ENCODE measurements at places on chromosomes 4 and X.

DNA sequence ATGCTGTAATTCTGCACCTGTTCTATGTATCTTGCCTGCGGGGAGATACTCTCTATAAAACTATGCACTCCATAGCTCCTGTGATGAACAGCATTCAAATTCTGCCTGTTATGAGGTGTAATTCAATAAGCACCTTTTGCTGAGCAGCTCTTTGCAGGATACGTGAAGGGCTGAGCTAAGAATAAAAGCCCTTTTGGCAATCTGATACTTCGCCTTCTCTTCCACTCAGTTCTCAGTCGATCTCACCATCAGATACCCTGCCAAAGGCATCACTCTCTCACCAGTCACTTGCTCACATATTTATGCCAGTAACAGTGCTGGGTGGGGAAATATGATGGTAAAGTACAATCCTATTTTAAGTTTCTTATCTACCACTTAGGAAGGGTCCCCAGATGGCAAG, 67.2 kb downstream of the RPS3A start:
- DNase-seq, result no peak

DNA sequence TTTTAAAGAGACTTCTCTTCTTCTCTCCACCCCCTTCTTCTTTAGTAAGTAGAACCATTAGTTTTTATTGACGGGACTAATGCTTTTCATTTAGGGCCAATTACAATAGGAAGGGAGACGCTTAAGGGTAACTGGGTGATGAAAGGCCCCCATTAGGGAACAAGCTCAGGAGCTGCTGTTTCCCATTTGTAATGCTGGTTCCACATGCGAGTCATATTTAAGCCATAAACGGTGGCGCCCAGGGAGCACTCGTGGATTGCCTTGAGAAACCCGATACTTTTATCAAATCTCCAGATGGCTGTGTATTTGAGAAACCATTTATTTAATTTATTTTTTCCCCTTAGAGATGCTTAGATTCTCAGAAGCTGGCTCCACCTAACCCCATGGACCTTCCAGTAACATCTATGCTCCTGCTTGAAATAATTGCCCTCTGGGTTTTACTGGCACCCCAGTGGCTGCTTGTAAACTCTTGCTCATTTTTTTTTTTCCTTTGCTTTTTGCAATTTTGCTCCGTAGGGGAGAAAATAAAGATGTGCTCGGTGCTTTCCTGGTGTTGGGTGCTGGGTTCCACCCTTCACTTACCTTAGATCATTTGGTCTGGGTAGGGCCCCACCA, 124.2 kb upstream of the MSX1 start:
- peak; percentile 46 for DNase-seq

DNA sequence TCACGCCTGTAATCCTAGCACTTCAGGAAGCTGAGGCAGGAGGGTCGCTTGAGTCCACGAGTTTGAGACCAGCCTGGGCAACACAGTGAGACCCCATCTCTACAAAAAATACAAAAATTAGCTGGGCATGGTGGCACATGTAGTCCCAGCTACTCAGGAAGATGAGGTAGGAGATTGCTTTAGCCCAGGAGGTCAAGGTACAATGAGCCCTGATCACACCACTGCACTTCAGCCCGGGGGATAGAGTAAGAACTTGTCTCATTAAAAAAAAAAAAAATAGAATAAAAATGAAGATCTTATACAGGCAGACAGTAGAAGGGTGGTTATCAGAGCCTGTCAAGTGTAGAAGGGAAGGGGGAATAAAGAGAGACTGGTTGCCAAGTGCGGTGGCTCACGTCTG, 116.9 kb downstream of the PDS5A start:
- DNase-seq, result no peak

DNA sequence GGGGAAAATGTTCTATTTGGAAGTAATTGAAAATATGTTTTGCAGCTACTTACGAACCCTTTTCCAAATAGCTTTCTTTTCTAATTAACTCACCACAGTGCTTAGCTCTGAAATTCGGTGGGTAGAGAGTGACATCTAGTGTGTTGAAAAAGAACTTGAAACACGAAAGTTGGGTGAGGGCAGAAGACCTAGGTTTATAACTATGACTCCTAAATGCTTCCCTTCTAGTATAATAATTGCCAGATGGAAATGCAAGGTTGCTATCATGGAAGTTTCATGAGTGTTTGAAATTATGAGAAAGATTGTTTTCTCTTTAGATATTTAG, 77.3 kb upstream of the NOCT start:
- DNase-seq, result peak; percentile 10

DNA sequence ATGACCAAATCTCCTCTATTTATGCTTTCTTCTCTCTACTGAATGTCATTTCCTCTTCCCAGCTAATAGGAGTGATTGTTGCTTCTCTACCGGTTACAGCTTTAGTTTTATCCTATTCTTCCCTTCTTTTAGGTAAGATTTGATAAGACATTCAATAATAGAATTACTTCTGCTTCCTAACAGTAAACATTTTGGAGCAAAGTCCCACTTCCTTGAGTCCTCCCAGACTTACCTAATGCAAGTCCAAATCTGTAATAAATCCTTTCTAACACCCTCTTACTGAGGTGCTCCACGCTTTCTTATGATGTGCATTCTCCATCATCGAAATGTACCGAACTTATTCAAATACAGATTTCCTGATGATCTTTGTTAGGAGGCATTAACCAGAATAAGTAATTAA, 79.2 kb upstream of the GPM6A start:
- no peak for DNase-seq

DNA sequence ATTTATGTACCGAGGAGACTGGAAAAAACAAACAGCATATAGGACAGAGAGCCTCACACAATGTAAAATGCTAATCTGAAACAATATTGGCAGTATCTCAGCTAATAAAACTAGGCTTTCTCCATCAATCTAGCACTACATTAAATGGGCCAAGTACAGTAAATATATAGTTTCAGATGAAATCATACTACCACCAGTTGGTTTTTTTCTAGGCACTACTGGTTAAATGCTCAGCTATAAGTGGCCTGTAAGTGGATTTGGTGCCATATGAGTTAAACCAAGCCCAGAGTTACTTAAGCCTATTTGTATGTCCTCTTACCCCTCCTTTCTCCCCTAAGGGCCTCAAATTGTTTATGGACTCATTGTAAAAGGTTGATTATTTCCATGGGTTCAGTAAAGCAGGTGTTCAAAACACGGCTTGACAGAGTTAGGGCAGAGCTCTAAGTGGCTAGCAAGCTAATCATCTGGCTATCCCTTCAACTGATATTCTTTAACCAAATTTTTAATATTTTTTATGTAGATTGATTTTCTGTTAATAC, 57.5 kb downstream of the FAM13A start:
- DNase-seq, result no peak

DNA sequence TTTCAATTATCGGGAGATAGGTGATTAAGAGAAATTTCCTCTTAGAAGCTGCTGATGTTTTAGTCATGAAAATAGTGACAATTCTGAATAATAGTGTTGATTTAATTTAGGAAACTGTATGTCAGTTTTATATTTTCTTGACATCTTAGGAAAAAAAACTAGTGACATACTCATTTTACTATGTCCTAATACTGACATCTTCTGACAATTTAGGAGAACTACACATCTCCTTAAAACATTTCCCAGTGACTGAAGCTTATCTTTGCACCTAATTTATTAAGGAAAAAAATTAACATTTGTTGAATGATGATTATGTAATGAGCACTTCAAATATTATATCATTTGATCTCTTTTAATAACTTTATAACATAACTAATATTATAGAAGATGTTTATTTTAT, 42.0 kb upstream of the RBMXL3 start:
- no peak for DNase-seq

- DNase-seq, result peak; percentile 24
Measured at GRCh38 chrX:120604361-120604782, 471 bp downstream of the MCTS1 start.

- DNase-seq, result no peak
Measured at GRCh38 chrX:109739625-109740432, 6.8 kb upstream of the ACSL4 start.

Data from NCI-H2171 (cell line).